ENCODE measurements at places on chromosomes 2 and 18.
A peak's percentile ranks its signal among the peaks of the same experiment; 100 is the strongest.

DNA sequence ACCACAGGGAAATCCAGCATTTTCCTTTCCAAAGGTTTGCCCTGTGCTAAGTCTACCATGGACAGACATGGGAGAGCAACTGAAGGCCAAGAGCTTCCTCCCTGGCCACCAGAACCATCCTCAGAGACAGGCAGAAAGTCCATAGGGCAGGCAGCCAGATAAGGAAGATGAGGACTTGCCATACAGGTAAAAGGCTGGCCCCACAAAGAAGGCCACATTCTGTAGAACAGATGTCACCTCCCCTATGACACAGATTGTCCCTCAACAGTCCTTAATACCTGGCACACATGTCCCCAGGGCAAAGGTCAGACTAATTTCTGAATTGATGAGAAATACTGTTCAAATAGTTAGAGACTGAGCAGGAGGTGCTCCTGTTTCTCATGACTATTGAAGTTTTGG is 52.0 kb downstream of the FECH start:
- DNase-seq = no peak

DNA sequence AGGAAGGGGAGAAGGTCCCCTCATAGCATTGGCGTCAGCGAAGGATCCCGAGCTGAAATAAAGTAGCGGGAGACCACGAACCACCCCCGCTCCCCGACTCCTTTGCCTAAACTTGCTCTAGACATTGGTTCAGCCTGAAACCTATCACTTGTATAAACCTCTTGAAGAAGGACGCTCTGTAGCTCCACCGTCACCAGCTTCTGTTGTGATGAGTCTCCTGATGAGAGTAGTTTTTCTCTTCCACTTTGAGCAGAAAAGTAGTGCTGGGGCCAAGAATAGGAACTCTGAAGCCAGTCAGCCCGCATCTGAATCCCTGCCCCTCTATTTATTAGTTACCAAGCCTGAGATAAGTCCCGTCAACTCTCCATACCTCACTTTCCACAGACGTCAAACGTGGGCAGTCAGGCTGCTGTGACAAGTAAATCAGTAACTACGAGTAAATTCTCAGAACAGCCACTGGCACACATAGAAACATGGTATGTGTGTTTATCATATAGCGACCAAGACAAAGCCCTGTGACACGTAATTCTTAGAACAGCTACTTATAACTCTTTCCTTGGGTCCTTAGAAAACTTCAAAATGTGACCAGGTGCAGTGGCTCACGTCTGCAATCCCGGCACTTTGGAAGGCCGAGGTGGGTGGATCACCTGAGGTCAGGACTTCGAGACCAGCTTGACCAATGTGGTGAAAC is 61.7 kb downstream of the CD226 start:
- no peak for DNase-seq

- DNase-seq = no peak
Measured at GRCh38 chr2:30400151-30400954, 46.7 kb upstream of the LCLAT1 start.

- DNase-seq = no peak
Measured at GRCh38 chr2:186485576-186485870, 537 bp upstream of the ZC3H15 start.

DNA sequence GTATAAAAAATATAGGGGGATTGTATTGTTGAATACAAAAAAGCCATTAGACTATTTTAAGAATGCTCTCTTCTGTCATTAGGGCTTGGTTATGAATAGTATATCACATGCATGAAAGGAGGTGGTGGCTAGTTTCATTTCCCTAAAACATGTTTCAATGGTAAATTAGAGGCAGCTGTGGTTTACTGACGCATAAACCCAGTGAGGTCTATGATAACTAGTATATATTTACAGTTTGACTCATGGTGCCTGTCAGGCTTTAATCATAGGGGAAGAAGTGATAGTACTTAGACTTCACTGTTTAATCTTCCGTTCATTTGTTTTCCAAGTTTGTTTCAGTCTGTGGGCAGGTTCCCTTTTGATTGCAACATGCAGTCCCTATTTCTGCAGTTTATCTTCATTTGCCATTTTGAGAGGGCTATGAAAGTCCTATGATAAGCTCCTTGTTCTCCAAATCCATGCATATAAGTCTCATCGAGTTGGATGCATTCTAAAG is 55.1 kb upstream of the MAP4K3 start:
- peak; percentile 93 for DNase-seq

- no peak for DNase-seq
Measured at GRCh38 chr2:122034777-122035176, 279.3 kb downstream of the TSN start.

DNA sequence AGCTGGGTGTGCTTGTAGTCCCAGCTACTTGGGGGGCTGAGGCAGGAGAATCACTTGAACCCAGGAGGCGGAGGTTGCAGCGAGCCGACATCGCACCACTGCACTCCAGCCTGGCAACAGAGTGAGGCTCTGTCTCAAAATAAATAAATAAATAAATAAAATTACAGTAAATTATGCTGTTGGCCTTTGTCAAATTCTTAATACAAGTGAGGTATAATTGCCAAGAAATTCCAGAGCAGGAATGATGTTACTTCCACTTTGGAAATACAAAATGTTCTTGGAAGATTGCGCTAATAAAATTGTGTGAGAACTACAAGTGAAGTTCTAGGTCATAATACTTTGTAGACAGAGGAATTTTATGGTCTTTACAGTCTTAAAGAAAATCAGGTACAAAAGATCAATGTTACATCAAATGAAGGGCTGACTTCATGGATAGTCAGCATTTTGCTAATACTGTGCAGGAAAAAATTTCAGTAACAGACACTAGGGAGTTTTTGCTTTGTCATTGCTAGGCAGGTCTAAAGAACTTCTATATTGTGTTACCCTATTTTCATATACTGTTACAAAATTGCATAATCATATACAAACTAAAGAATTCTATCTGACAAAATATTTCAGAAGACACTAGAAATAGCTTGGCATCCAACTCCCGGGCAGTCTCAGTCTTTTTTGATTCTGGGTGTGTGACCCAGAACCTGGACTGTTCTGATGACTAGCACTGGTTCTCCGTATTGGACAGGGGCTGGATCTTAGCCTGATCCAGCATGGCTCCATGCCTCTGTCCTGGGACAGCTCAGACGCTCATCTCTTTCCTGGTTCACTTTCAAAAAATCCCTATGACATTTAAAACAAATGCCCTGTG is 76.0 kb upstream of the STK17B start:
- no peak for DNase-seq

DNA sequence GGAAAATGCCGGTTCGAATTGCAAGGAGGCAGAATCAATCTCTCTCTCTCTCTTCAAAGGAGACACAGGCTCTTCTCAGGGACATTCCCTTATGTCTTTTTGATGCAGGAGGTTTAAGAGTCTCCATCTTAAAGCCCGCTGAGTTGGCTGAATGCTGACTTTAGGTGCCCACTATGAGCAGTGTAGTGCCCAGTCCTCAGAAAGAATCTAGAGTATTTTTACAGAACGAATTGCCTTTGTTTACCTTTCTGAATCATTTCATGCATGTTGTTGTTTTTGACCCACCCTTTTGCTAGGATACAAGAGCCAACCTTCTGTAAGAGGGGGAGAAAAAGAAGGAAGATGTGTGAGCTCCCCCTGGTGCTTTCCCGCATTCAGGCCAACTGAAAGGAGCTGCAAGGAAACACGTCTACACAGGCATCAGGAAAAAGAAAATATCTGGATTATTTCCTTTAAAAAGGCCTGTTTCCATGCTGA is 193.5 kb upstream of the TCF4 start:
- DNase-seq = peak; percentile 54

- DNase-seq = no peak
Measured at GRCh38 chr2:21289989-21290388, 166.2 kb downstream of the TDRD15 start.

GRCh38 chr2:157470321-157470720 is 26.4 kb upstream of the CYTIP start:
- no peak for DNase-seq

- DNase-seq = peak; percentile 56
Measured at GRCh38 chr2:17470855-17471641, 47.2 kb downstream of the RAD51AP2 start.

DNA sequence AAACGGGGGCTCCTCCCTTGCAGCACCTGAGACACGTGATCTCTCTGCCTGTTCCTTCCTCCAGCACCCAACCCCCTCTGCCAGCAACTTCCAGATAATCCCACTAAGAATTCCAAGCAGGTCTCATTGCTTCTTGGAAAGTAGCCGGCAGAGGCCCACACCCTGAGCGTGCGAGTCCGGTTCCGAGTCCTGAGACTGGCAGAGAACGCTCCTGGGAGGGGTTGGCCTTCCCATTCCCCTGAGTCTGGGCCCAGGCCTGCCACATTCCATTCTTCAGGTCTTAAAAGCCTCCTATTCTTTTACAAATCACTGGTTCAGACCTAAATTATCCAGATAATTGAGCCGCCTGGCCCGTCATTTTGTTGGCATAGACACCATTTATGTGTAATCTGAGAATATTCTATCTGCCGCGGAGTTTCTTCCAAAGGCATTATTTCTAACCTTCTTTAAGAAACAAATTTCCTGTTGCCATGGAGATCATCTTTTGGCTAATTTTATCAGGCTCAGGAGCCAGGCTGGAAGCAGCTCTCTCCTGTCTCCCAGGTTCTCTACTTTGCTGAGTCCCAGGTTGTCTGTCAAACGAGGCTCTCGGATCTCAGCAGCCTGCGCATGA is 165.4 kb downstream of the MYCN start:
- no peak for DNase-seq

DNA sequence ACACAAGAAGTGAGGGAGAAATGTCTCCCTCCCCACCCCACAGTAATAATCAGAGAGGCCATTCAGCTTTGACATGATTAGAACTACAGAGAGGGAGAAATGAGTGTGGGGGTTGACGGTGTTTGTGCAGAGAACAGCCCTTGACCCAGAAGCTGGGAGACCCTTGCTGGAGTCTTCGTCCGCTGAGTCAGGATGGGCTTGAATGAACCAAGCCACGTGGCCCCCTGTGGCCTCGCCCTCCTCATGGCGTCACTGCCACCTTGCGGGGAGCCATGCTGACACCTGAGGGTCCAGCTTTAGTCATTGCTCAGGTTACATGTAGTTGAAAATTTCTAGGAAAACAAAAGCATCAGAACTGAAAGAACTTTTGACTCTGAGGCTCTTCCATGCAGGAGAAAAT is 101.2 kb downstream of the DGKD start:
- DNase-seq = no peak

DNA sequence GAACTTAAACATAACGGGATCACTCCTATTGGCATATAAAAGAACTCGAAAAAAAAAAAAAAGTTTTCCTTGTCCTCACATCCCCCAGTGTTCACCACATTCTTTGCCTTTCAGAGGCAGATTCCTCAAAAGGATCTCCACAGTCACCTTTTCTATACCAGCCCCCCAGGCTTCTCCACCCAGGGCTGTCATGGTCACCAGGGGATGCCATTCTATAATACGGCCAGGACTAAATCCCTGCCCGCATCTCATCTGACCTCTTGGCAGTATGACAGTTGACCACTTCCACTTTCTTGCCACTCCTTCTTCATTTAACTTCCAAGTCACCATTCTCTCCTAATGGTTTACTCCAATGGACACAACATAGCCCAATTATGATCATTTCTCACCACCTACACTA is 29.3 kb downstream of the SOS1 start:
- no peak for DNase-seq

DNA sequence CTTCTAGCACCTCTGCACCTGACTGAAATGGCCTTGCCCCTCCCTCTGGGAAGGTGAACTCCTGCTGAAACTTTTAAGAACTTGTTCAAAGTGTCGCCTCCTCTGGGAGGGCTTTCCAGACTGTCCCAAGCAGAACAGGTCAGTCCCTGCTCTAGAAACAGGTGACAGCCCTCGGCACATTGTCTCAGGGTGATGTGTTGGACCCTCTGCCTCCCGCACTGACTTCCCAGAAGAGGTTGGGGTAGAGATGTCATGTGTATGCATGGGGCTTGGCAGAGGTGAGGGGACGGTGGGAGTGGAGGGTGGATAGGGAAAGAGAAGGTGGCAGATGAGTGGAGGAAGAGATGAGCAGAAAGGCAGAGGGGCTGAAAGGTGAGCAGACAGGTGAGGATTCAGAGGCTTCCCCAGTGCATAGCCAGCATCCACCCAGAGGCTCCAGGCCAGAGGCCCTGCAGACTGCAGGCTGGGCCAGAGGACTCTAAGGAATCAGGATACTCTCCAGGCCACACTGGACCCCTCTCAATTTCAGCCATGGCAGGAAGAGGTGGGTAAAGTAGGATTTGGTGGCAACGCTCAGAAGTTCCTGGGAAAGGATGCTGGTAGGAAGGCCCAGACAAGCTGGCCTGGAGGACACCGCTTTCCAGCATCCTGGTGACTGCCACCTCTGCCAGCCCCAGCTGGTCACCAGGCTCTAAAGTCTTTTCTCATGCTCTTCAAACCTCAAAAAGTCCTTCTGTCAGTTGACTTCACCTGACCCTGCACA is 24.8 kb upstream of the TNS1 start:
- DNase-seq = no peak

DNA sequence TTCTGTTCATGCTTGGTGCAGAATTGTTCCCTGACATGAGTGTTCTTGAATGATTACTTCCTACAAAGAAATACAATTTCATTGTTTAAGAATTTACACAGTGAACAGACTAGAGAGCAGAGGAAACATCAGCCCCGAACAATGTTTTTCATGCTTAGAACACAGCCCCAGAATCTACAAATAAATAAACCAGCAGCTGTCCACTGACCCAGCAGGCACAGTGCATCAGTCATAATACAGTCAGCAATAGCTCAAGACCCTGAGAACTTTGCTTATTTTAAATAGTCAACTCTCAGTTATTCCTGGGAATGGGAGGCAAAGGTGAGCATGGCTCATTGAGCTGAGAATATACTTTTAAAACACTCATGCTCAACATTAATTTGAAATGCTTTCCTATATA is 38.4 kb downstream of the XIRP2 start:
- DNase-seq = no peak

DNA sequence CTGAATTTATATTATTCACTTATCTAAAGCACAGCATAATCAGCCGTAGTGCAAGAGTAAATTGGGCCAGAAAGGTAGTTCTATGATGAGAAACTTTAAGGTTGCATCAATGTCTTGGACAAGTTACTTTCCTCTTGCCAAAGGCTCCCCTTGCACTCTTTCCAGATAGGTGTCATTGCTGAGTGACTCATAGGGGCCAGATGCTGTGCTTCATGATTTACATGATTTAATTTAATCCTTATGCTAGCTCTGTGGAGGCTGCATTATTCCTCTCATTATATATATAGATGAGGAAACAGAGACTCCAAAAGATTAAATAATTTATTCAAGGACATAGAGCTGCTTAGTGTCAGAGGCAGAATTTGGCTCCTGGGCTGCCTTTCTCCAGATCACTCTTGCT is 5.0 kb downstream of the CFAP221 start:
- DNase-seq = no peak
